ENCODE measurements at places on chromosomes 3 and 15.

DNA sequence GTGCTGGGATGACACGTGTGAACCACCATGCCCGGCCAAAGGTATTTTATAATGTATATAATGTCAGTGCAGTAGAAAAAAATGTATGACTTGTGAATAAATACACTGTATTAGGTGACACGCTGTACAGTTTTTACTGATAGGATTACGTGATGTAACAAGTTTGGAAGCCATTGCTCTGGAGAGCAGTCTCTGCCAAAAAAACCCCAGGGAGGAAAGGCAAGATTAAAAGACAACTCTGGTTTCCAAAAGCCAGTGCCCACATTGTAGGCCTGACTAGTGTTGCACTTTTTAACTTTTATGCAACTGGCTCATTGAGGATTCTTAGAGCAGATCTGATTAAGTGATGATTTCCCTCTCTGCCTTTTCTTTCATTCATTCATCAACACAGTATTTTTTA, 62.0 kb upstream of the SLC2A2 start:
- no peak for DNase-seq

GRCh38 chr3:14486460-14486859, 53.7 kb downstream of the GRIP2 start:
- DNase-seq = no peak

GRCh38 chr3:80564391-80564790, 796.6 kb upstream of the ROBO1 start:
- DNase-seq = no peak

DNA sequence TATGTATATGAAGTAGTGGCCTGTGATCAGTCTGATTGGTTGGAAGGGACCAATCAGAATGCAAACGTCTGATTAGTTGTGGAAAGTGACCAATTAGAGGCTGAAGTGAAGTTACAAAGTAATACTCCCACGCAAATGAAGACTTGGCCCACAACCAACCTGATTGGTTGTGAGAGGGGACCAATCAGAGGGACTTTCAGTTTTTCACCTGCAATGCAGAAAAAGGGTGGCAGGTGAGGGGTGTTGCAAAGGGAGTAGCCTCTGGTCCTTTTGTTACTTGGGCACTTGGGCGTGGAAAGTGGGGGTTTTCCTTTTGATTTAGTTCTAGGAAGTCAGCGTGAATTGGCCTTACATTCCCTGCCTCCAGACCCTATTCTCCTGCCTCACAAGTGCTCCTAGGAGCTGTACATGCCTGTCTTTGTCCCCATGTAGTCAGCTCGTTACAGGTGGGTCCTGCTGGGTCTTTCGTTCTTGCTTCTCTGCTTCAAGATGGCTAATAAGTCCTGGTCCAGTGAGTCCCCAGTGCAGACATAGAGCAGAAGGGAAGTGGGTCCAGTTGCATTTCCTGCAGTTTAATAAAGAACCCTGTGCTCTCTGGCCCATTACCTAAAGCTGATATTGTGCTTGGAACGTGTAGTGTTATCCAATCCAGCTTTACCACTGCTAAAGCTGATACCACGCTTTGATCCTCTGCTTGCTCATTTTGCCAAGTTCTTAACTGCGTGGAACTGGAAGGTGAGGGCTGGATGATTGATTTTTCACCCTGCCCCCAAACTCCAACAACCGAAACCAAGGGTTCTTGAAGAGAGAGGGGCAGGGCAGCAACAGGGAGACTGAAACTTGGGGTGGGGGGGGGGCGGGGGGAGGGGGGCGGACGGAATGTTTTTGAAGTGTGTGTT, 46.0 kb upstream of the CD47 start:
- no peak for DNase-seq

DNA sequence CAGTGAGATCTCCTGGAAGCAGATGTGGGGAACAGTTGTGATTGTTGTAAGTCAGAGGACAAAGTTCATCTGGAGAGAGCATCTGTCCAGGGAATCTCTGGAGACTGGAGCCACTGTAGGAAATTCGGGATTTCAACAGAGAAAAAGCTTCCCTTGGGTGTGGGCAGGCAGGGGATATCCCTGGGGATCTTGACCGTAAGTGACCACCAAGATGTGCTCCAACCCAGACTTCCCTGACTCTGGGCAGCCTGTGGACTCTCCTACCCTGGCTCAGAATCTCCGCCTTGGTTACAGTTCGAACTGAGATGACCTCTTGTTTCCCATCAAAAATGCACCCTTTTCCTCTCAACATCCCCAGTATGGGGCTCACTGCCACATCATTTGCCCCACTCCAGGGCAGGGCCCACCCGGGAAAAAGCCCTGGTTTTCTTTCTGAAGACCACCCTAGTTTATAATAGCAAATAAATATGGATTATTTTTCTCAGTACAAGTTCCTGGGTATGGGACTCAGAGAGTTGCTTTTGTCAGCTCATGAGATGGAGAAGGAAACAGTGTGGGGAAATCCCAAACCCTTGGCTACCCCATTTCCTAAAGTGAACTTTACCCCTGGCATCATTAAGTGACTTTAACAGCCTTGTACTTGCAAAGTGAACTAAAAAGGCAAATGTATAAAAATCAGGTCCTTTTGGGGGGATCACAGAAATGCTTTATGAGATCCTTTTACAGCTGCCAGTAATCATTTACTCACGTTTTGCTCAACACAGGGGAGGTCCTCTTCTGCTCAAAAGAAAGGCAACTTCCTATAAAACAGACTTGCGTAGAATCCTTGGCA, 89.9 kb downstream of the CCNL1 start:
- no peak for DNase-seq

DNA sequence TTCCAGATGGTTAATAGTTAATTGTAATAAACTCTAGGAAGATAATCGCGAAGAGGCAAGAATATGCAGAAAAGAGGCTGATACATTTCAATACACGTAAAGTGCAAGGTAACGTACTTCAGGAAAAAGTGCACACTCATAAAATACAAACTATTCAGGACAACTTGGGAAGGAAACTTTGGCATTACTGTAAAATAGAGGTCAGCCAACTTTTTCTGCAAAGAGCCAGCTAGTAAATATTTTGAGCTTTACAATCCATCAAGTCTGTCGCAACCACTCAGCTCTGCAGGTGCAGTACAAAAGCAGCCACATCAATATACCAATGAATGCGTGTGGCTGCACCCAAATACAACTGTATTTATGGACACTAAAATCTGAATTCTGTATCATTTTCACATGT, 51.6 kb upstream of the THUMPD3 start:
- DNase-seq = no peak

DNA sequence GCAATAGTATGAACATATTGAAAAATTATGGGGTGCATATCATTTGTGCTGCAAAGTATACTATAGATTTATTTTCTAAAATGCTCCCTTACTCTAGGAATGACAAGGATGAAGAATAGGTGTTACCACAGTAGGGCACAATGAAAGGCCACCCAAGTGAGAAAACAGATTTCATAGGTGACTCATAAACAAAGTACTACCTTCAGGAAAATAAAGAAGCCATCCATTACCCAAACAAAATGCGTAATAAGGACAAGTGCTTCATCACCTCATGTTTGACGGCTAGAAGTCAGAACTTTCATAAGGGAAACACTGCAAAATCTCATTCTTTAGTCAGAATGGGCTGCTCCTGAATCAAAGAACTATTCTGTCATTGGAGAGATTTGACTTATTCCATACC, 116.6 kb downstream of the MFSD1 start:
- no peak for DNase-seq

DNA sequence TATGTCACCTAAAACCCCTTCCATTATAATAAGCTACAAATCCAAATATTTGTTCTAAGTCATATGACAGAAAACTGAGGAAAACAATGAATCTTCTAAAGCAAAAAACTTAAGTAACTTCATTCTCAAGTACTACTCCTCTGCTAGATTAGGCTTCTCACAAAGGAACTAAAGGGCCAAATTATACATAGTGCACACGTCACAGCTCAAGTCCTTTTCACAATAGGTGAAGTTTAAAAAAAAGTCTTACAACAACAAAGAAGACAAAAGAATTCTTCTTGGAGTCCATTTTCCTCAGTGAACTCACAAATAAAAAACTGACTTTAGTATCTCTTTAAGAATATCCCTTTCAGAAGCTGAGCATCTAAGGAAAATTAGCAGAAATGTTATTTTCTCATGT, 479.9 kb downstream of the MAGI1 start:
- DNase-seq = no peak

DNA sequence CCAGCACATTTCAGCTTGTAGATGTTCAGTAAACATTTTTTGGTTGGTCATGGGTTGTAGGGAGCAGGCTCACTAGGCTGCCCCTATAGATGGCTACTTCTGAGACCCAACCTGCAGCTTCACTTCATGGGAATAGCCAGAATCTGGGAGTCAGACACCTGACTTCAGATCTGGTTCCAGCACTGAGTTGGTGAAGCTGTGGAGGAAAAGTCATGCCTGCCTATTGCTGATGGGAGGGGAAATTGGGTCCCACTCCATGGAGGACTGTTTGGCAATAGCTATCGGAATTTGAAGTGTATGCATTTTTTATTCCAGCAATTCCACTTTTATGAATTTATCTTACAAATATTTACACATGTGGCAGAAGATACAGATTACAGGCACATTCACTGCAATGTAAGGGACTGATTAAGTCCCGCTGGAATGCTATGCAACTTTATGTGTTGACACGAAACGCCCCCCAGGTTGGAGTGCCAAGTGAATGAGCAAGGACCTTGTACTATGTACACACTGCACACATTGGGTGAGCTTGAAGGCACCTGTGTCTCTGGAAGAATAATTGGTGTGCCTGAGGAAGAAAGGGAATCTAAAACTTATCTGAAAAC, 7.8 kb upstream of the CCR1 start:
- DNase-seq = no peak

GRCh38 chr3:187321766-187322165, 30.2 kb upstream of the MASP1 start:
- DNase-seq = no peak

- DNase-seq = no peak
These were observed 130.1 kb downstream of the IGF1R start for GRCh38 chr15:98778263-98778959.

GRCh38 chr3:159913712-159914414, 74.8 kb upstream of the IL12A start:
- peak; percentile 22 for DNase-seq

DNA sequence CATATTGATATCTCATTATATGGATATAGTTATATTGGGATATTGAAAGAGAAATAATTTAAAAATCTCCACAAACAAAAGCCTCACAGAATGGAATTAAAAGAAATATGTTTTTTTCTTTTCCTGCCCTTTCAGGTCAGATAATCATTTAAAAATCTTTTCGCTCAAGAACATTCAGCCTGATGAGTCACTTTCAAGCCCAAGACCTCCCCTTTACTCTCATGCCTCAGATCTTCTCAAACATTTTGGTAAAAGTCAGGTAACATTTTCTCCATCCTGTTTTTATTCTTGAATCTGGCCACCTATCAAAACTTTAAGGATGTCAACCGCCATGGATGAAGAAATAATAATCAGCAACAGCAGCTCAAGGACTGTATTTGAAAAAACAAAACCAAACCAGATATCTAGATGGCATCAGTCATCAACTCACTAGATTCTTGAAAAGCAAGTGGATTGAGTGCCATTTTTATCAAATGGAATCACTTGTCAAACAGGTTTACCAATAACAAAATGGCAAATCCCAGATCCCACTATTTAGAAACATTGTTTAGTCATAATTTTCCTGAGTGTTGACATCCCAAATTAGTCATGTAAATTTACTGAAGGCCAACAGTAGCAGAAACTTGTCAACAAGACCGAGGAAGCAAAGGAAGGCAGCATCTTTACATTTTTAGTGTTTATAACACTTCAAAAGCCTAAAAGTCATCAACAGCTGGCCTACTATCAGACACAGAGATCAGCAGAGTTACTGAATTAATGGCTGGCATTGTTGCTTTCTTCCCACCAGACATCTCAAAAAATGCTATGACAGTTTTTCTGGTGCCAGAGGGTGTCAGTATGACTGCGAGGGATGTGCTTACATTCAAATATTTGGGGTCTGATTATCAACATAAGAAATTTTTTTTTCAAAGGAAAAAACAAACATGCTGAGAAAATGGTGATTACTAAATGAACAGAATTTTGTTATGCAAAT, 444.7 kb downstream of the MAGI1 start:
- DNase-seq = no peak

DNA sequence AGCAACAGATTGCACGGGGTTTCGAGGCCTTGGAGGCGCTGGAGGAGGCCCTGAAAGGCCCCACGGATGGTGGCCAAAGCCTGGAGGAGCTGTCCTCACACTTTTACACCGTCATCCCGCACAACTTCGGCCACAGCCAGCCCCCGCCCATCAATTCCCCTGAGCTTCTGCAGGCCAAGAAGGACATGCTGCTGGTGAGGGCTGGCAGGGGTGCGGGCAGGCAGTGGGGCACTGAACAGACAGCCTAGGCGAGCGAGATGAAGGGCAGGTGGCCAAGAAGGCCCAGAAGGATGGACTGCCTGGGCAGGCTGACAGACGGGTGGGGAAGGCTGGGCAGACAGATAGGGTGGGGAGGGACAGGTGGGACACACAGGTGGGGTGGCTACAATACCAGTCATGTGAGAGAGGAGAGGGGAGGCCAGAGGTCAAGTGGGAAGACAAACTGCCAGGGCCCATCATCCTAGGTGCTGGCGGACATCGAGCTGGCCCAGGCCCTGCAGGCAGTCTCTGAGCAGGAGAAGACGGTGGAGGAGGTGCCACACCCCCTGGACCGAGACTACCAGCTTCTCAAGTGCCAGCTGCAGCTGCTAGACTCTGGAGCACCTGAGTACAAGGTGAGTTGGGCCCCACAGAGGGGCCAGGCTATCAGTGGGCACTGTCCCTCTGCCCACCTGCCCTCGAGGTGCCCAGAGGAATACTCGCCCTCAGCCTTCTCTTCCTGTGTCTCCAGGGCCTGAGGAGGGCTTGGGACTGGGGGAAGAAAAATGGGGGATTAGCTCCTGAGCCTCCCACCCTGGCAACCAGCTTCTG, 3.1 kb downstream of the PARP3 start:
- DNase-seq = no peak

DNA sequence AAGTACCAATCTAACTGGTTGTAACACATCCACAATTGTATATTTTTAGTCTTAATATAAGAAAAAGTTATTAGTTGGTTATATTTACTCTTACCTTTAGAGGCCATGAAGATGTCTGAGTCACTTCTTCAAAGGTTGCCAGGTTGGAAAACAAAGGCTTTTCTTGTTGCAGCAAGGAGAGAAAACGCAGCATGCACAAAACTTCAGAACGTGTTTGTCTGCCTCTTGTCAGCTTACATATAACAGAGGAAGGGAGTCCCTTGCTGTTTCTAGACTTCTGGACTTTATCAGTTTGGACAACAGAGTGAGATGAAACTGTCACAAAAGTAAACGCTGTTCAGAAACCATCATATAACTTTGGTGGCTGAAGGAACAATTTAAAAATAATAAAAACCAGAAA, at the start of gene PLSCR5:
Gene PLSCR5 (minus strand): TSS at position 241 of the 400 bp plus-strand sequence. CDS start 134 bp downstream, at position 107.
- no peak for DNase-seq
